Smooth muscle cell of the pulmonary artery (primary cell): ENCODE measurements at places on chromosomes 16 and 17. TPM values are rescaled to one million over a fixed set of nuclear protein-coding genes. Genes with fewer than 3 reads are reported as not detected.

KRTAP9-8 gene
- not detected in 2 replicates for total RNA-seq

TNP2 gene
- not detected in 2 replicates for total RNA-seq

TBC1D3 gene
- not detected in 2 replicates for total RNA-seq

CDK5R1 gene
- 0.78 and 1.2 TPM in 2 replicates for total RNA-seq
